Stomach (tissue), 19 donors: ENCODE measurements at places on chromosomes 2 and 18. TPM values are rescaled to one million over a fixed set of nuclear protein-coding genes. Genes with fewer than 3 reads are reported as not detected.
A peak's percentile ranks its signal among the peaks of the same experiment; 100 is the strongest.

GRCh38 chr18:59268721-59269562, 4.3 kb downstream of the RAX start:
- DNase-seq: peak; percentile 79

DNA sequence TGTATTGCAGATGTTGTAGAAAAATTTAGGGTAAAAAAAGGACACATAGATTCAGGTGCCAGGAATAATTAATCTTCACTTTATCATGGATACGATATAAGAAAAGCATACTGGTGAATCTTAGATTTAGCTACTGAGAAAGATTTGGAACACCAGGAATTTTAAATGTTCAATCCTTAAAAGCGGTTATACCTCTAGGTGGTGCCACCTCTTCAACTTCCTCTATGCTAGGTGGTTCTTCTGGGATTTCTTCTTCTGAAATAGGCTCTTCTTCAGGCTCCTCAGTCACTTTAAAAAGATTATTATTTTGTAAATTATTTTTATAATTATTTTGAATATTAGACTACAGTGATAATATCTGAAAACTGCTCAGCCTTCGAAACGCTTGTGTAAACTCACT, 133.1 kb downstream of the TTN start:
- no peak for DNase-seq

DNA sequence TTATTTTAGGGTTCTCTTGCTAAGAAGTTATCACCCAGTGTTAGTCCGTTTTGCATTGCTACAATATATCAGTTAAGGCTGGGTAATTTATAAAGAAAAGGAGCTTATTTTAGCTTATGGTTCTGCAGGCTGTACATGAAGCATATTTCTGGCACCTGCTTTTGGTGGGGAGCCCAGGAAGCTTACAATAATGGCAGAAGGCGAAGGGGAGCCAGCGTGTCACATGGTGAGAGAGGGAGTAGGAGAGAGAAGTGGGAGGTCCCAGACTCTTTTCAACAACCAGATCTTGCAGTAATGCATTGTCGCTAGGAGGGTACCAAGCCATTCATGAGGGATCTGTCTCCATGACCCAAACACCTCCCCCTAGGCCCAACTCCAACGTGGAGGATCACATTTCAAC, 688.8 kb upstream of the PIK3C3 start:
- peak; percentile 38 for DNase-seq

GRCh38 chr2:234463626-234464290, 33.1 kb downstream of the ARL4C start:
- peak; percentile 86 for DNase-seq

DNA sequence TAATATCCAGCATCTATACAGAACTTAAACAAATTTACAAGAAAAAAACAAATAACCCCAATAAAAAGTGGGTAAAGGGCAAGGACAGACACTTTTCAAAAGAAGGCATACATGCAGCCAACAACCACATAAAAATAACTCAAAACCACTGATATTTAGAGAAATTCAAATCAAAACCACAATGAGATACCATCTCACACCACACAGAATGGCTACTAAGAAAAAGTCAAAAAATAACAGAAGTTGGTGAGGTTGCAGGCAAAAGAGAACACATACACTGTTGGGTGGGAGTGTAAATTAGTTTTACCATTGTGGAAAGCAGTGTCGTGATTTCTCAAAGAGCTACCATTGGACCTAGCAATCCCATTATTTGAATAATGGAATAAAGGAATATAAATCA, 1973.9 kb upstream of the LRRTM1 start:
- no peak for DNase-seq

DNA sequence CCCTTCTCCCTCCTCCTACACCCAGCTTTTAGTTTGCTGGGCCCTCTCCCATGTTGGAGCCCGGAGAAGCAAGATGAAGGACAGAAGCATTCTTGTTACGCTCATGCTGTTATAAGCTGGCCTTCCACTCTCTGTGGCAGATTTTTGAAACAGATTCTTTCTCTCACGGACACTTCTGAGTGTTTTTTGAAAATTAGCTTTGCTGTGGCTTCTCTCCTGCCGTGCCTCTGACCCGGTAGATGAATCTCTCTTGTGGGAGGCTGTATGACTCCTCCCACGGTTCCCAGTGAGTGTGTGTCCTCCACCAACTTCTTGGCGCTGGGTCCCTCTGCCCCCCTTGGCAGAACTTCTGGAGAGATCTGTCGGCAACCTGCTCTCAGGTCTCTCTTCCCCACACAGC, 269.3 kb upstream of the MYT1L start:
- DNase-seq: no peak

DNA sequence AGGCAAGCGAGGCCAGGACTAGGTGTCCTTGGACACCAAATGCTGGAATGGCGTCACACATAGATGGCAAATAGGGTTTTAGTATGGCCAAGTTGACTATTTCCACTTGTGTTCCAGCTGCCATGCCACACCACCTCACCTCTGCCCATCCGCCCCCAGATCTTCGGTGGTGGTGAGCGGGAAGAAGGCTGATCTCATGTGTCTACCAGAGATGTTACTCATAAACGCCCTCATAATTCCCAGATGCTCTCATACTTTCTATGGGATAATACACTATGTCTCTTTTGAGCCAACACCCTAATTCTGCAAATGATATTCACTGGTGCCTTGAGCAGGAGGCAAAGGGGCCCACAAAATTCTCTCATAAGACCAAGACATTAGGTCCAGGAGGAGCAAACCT, 281.1 kb upstream of the FN1 start:
- DNase-seq: no peak

DNA sequence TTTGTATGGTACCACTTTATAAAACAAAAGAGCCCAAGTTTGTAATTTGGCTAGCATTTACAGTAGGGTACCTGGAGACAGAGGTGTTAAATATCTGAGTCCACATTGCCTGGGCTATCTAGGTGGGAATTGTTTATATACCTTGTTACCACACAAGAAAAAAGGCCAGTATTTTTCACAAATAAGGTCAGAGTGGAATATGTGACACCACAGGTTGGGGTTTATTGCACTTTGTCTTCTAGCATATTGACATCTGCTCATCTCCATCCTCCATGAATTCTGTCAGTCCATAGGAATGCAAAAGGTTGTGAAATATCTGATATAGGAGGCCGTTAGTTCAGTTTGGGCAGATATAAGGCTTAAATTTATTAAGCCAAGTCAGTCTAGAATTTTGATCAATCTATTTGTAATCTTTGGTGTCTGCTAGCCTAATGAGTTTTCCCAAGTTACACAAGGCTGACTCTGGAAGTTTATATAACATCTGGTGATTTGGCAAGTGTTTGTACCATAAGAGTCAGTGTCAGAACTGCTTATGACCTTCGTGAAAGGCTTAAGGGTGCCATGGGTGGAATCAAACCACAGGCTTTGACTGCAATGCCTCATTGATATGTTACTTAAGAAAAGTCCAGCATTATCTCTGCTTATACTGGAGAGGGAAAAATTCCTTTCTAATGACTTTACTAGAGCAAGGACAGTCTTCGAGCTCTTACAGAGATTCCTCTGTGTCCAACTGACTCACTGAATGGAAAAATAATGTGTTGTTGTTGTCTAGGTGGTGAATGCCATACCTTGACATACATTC, 11.3 kb upstream of the DPP4 start:
- no peak for DNase-seq

DNA sequence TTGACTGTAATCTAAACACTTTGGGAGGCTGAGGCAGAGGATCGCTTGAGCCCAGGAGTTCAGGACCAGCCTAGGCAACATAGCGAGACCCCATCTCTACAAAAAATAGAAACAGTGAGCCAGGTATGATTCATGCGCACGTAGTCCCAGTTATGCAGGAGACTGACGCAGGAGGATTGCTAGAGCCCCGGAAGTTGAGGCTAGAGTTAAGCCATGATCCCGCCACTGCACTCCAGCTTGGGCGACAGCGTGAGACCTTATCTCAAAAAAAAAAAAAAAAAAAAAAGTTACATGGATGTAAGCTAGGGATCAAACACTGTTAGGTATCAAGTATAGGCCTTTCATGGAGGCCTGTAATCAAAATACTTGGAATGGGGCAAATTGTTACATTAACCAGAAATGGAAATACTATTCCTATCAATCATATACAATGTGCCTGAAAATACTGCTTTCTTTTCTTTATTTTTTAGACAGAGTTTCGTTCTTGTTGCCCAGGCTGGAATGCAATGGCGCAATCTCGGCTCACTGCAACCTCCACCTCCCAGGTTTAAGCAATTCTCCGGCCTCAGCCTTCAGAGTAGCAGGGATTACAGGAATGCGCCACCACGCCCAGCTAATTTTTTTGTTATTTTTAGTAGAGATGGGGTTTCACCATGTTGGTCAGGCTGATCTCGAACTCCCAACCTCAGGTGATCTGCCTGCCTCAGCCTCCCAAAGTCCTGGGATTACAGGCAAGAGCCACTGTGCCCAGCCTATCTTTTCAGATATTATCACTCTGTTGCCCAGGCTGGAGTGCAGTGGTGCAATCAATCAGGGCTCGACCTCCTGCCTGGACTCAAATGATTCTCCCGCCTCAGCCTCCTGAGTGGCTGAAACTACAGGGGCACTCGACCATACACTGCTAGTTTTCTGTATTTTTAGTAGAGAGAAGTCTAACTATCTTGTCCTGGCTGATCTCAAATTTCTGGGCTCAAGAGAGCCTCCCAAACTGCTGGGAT, 27.2 kb downstream of the XPO1 start:
- no peak for DNase-seq

FNDC4 gene
- total RNA-seq: 23.3 TPM

IL1RN gene
- total RNA-seq: 29.3 TPM

- DNase-seq: peak; percentile 83
These were observed 577 bp upstream of the TANC1 start for GRCh38 chr2:158967731-158968395.

- peak; percentile 23 for DNase-seq
These were observed 316.8 kb downstream of the DCDC2C start for GRCh38 chr2:4020153-4020552.

NETO1 gene
- not detected for total RNA-seq

CPLX4 gene
- total RNA-seq: not detected

RFX8 gene
- total RNA-seq: 0.92 TPM

- DNase-seq: no peak
These were observed 250 bp upstream of the SPEG start for GRCh38 chr2:219434468-219434717.

KCNG2 gene
- not detected for total RNA-seq

ABCG8 gene
- total RNA-seq: not detected

DNA sequence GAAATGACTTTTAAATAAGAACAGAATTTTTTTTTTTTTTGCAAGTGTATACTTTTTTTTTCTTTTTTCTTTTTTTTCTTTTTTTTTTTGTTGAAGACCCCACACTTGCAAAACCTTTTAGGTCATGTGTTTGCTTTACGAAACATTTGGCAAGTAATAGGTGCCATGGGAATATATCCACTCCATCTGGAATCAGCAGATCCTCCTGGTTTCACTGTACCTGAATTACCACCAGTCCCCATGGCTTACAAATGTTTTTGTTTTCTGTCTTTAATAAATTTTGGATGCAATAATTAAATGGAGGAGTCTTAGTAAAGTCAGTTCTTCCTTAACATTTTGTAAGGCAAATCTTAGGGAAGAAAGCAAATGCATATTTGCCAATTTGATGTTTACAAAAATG, 559.7 kb upstream of the ZEB2 start:
- no peak for DNase-seq

DNA sequence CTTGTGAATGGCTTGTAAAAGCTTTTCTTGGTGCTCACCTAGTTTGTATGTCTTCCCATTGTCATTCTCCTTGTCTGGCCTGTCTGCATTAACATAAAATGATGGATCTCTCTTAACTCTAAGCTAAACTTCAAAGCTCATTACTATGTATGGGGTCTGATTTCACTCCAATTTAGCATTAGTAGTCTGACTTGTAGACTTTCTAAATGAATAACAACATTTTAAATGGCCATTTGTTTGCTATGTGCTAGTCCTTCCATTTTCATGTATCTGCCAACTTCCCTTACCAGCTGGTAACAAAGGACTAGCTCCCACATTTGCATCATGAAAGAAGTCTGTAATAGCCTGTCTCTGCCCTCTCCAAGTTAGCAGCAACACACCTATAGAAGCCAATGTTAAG, 324.2 kb upstream of the RGPD4 start:
- DNase-seq: no peak

SCTR gene
- total RNA-seq: 0.89 TPM

- no peak for DNase-seq
These were observed 379.4 kb downstream of the RIT2 start for GRCh38 chr18:42736074-42736473.

DNA sequence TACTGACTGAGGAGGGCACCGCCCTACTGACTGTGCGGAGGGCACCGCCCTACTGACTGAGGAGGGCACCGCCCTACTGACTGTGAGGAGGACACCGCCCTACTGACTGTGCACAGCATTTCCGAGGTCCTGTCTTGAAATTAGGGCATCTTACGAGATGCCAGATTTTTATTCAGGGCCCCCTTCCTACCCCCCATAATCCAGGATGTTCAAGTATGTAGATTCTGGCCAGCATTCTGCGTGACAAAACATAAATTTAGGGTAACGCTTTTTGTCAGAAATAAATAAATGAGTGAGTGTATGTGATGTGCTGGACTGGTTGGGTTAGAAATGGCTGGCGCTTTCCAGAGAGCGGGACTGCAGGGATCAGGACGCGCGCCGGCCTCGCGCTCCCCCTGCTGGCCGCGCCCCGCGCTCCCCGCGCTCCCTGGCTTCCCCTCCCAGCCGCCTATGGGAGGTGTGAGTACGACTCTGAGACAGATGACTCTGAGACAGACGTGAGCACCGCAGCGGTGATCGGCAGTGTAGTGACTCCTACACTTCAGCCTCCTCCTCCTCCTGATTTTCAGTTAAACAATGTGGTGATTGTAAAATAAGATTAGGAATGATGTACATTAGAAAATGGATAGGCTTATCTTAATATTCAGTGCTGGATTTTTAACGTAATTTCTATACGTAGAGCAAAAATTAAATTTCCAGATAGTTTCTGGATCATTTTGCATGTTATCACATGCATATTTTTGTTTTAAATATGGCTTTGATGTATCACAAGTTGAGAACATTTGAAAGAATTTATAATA, 149.2 kb upstream of the NFATC1 start:
- peak; percentile 92 for DNase-seq

ZNF24 gene
- total RNA-seq: 76.2 TPM

THOC1 gene
- 53.5 TPM for total RNA-seq

DNA sequence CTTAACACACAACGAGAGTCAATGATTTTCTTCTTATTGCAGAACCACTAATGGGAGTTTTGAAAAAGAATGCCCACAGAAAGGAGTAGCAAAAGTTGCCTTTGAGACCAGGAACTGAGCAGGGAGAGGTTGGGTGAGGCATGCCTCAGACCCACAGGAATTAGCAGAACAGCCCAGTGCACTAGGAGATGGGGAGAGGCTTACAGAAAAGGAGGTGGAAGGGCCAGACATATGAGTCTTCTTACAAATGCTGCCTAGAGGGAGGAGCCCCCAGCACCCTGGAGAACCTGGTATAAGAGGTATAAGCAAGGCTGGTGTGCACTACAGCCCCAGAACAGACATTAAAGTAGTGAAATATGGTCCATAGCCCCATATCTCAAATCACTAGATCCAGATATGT, 162.0 kb downstream of the DTNA start:
- DNase-seq: no peak

FAM237A gene
- not detected for total RNA-seq
